Stomach (tissue), 19 donors: ENCODE measurements at places on chromosomes 4 and X. TPM values are rescaled to one million over a fixed set of nuclear protein-coding genes. Genes with fewer than 3 reads are reported as not detected.

The GAGE1 gene
- not detected for total RNA-seq

The CXCR3 gene
- total RNA-seq, result not detected

The TGIF2LX gene
- not detected for total RNA-seq

The SNCA gene
- total RNA-seq, result 20.0 TPM

The CCKAR gene
- 18.3 TPM for total RNA-seq

The KLB gene
- not detected for total RNA-seq

The SH3TC1 gene
- 33.0 TPM for total RNA-seq

The BEND4 gene
- total RNA-seq, result not detected

The POLA1 gene
- total RNA-seq, result 9.3 TPM

The SLC4A4 gene
- 95.3 TPM for total RNA-seq
